ENCODE measurements at places on chromosomes 2 and 18.

GRCh38 chr18:45458033-45458432 lies 157.2 kb upstream of the SLC14A2 start:
- no peak for DNase-seq

DNA sequence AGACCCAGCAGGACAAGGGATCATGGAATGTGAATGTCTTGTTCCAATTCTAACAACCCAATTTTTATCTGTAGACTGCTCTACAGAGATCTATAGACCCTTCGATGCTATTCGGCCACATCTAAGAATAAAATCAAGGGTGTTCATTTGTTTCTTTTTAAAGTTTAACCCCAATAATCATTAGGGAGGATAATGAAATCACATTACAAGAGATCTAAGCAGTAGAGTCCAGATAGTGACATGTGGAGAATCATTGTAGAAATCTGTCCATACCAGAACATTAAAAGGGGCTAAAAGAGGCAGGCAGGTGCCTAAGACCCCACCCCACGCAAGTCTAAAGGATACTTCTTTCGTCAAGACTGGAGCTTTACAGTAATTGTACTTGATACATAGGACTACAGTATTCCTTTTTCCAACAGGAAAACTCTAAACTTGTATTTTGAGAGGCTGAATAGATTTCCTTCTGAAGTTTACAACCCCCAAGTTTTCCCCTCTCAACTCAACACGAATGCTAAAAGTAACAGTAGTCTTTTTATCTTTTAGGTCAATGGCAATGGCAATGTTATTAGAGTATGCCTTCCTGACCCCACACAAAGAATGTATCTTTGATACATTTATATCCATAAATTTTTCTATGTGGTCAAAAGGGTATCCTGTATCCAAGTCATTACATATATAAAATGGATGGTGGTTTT lies 183.7 kb downstream of the TCF4 start:
- no peak for DNase-seq

- no peak for DNase-seq
These were observed 208.5 kb upstream of the SPOPL start for GRCh38 chr2:138293045-138293444.

- DNase-seq: no peak
These were observed 148.7 kb downstream of the TFCP2L1 start for GRCh38 chr2:121136323-121136722.

DNA sequence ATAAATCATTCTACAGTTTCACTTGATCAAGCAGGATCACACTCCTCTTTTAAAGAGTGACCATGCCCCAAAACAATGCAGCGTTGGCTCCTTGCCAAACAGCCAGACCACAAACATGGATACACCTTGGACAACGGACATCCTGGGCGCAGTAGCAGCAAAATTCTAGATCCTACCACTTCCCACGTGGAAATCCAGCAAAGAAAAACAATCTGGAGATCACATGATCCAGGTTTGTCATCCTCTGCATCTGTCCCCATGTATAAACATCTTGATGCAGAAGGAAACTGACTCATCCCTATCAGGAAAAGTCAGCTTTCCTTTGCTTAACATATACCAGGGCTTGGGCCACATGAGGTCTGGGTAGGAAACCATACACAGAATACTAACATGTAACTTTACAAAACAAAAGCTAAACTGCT lies 53.1 kb downstream of the ZNF521 start:
- peak; percentile 83 for DNase-seq

DNA sequence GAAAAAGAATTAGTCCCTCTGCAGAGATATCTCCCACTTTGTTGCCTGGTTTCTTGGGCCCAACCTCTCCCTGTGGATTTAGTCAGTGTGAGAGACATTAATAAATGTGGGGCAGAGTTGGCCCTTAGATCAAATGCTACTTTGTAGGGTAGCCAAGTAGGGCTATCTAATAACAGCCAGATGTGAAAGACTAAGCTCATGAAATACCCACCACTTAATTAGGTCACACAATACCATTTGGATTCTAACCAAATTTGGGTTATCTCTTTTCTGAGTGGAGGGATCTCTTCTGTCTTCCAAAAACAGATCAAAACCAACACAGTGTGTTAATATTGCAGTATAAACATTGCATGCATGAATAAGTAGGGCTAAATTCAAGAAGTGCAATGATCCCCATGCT lies 626.8 kb upstream of the ZEB2 start:
- no peak for DNase-seq

GRCh38 chr2:181999911-182000310 lies 14.3 kb downstream of the PPP1R1C start:
- DNase-seq: no peak

- DNase-seq: no peak
These were observed 658.4 kb downstream of the NYAP2 start for GRCh38 chr2:226057914-226058313.

DNA sequence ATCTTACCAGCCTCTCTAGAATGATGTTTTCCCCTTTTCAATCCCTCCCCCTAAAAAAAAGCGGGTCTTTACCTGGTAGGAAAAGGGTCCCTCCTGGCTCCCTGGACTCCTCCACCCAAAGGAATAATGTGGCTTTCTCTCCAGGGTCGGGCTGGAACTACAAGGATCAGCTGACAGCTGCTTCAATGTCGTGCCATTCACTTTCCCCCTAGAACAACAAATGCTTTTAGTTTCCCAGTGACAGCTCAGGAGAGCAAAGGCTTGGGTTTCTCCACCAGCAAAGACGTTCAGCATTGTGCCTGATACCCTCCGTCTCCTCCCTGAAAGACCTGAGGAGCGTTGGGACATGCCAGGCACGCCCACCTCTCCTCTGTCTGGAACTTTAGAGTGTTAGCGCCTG lies 173.8 kb upstream of the SIX3 start:
- DNase-seq: no peak

DNA sequence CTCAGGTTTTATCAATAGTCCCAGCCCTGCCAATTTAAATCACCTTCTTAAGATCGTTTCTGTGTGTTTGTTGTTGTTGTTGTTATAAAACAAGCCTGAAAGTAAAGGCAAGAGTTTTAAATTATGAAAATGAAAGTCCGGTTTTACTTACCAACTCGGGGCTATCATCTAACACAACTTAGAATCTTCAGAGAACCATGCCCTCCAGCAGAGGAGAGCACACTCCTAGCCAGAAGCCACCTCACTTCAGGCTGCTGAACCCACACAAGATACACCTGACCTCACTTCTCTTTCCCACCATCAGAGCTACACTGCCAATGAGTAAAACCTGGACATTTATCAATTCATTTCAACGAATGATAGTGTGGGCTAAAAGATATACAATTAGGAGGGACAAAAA lies 335.2 kb downstream of the IRS1 start:
- no peak for DNase-seq

GRCh38 chr18:9869715-9870430 lies 15.9 kb upstream of the TXNDC2 start:
- DNase-seq: peak; percentile 64

- DNase-seq: peak; percentile 85
These were observed 28.5 kb upstream of the NAPG start for GRCh38 chr18:10497206-10497749.

DNA sequence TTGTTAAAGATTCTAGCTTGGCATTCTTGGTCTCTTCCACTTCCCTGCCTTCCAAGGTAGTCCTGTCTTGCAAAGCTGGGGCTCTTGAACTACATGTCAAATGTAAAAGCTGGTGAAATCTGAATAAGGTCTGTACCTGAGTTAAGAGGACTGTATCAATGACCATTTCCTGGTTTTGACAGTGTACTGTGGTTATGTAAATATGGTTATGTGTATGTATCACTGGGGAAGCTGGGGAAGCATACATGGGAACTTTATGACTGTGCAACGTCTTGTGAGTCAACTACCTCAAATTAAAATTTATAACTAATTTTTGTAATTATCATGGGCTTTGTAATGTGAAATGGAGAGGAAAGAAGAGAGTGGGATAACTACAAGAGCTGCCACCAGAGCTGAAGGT lies 81.7 kb downstream of the COL4A4 start:
- DNase-seq: no peak

- DNase-seq: no peak
These were observed 89.1 kb downstream of the MYO3B start for GRCh38 chr2:170267071-170267470.

GRCh38 chr18:50695431-50696176 lies 124.2 kb downstream of the MRO start:
- DNase-seq: no peak

GRCh38 chr2:24421668-24422067 lies 61.3 kb upstream of the ITSN2 start:
- DNase-seq: peak; percentile 30

- no peak for DNase-seq
These were observed 28.8 kb downstream of the TANC1 start for GRCh38 chr2:158997037-158997790.

DNA sequence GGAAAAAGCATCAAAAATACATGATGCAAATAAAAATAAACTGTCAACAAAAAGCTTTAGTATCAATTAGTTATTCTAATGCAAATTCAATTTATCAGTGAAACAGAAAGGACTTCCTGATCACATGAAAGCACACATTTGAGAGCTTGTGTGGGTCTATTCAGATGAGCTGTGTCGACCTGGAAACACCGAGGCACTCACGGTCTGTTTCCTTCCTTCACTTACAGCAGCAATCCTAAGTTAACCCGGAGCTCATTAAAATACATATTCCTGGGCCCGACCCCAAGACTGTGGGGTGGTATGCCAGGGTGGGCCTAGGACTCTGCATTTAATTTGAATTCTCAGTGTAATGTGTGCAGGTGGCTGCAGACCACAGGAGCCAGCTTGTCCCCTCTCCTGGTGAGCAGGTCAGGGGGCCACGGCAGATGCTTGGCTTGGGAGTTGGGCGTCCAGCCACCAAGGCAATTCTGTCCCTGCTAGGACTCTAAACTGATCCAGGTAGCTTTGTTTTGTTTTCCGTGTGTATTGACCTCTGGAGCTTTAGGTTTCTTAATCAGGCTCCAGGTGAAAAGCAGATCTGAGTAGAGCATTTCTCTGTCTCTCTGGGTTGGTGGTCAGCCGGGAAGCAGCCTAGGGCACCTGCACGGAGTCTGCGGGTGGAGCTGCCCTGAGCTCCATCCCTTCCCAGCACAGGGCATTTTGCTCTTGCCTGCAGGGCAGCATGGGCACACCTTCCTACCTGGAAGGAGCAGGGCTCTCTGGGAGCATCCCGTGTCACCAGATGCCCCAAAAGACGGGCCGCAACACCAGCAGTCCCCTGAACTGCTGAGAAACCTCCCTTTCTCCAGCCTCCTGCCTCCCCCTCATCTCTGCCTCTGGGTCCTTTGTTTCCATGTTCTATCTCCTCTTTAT lies 9.0 kb downstream of the MBP start:
- DNase-seq: no peak

DNA sequence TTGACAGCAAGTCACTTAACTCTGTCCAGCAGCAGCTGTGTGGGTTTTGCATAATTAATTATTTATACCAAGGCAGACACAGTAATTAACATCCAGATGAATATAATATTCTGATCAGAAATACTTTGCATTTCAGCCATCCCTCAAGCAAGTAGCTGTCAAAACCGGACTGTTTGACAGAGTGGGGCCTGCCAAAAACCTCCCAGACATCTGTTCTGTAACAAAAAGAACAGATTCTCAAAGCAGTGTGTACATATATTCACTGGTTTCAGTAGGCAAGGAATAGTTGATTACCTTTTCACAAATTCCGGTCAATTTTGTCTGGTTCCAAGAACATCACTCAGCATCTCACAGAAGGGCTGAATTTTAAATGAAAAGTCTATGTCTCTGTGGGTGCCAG lies 291.6 kb downstream of the CMPK2 start:
- no peak for DNase-seq

DNA sequence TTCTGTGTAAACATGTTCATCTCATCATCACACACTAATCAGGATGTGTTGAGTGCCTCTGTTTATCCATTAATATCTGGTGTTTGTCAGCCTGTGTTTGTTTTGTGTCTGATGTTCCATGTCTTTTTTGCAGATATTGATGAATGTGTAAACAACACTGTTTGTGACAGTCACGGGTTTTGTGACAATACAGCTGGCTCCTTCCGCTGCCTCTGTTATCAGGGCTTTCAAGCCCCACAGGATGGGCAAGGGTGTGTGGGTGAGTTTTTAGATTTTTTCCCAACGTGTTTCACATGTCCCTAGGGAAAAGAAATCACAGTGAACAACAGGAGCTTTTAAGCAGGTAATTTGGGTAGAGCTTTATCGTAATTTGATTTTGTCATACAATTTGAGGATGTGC lies 133.7 kb upstream of the RASGRP3 start:
- no peak for DNase-seq

- DNase-seq: no peak
These were observed 85.8 kb downstream of the LIPG start for GRCh38 chr18:49647496-49648168.

DNA sequence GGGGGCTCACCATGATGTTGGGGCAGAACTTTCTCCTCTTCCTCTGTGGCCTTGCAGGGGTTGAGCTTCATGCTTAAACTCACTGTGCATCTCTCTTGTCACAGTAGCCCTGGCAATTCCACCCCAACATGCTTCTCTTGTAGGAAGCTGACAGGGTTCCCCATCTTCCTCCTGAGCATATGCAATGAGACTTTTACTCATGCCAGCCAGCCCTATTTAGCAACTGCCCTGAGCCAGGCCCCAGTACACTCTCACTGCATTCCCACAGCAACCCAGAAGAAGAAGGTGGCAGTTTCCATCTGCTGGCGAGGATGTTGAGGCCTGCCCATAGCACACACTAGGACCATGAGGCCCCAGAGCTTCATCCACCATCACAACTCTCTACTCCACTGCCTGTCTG lies 72.2 kb upstream of the TEX51 start:
- no peak for DNase-seq

DNA sequence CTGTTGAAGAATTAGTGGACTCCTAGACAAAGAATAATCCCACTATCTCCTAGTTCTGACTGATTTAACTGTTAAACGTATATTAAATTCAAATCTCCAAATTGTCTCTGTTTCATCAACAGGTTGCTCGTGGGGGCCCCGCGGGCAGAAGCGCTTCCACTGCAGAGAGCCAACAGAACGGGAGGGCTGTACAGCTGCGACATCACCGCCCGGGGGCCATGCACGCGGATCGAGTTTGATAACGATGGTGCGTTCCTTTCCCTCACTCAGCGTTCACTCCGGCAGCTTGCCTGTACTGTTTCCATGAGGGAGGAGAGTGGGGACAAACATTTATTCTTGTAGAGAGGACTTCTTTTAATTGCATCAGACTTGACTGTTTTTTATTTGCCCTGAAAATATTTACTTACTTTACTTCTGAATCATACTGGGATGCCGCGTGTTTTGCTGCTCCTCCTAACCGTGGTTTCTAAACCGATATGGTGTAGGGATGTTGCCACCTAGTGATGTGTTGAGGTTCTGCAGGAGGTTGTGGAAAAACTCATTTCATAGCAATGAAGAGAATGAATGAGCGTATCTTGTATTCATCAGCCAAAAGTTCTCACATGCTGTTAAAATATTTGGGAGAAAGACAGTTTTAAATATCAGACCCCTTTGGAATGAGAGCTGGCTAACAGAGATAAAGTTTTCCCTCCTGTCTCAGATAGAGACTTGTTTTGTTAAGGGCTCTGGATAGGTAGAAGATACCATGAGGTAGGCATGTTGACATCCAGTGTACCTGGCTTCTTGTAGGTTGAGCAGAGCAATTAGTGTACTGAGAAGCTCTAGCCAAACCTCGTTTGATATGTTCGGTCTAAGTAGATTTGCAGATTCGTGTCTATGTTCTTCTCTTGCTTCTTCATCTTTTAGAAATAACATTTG lies 38.3 kb downstream of the ITGA6 start:
- DNase-seq: peak; percentile 79

Measured in fibroblast of gingiva (primary cell).